ENCODE measurements at places on chromosomes 12 and 14. TPM values are rescaled to one million over a fixed set of nuclear protein-coding genes. Genes with fewer than 3 reads are reported as not detected.

Gene TBX5
- 0.43 TPM for total RNA-seq

Gene ASPG
- not detected for total RNA-seq

Gene B4GALNT3
- 0.27 TPM for total RNA-seq

Gene TSPAN8
- total RNA-seq, result not detected

Gene ANKRD9
- total RNA-seq, result 13.0 TPM

Gene GPRC5D
- not detected for total RNA-seq

Gene KRT86
- 1.2 TPM for total RNA-seq

Gene MSI1
- total RNA-seq, result 0.40 TPM

Gene ACTR10
- total RNA-seq, result 61.3 TPM

Gene HOXC12
- not detected for total RNA-seq

Gene ARHGEF40
- total RNA-seq, result 18.8 TPM

Gene ADAM21
- total RNA-seq, result 0.87 TPM

Gene LMNTD1
- total RNA-seq, result not detected

Gene ZNF664
- total RNA-seq, result 55.4 TPM

Gene TAS2R7
- not detected for total RNA-seq

Gene RNASE3
- not detected for total RNA-seq

Gene REP15
- 3.5 TPM for total RNA-seq

Gene CCDC196
- not detected for total RNA-seq

Gene TAS2R50
- 0.13 TPM for total RNA-seq

Gene TRHDE
- total RNA-seq, result 18.2 TPM

Gene HVCN1
- total RNA-seq, result not detected

Gene DAO
- not detected for total RNA-seq

Gene PLCZ1
- total RNA-seq, result not detected

Gene INHBC
- total RNA-seq, result 0.13 TPM

Gene PPP1R1A
- total RNA-seq, result not detected

Gene KRT71
- total RNA-seq, result not detected

Gene HOXC6
- 2.0 TPM for total RNA-seq

Gene PKP2
- total RNA-seq, result 4.6 TPM

Gene PTGER2
- not detected for total RNA-seq

Gene SLC5A8
- not detected for total RNA-seq

Gene HSPB8
- 8.7 TPM for total RNA-seq

Gene ATXN2
- 18.9 TPM for total RNA-seq

Gene METTL25
- 4.6 TPM for total RNA-seq

Gene CRIP1
- 1.8 TPM for total RNA-seq

Gene DAD1
- total RNA-seq, result 280 TPM

Data from HT1080 (cell line).